CD8-positive, alpha-beta memory T cell (primary cell): ENCODE measurements at places on chromosomes 2 and 18. TPM values are rescaled to one million over a fixed set of nuclear protein-coding genes. Genes with fewer than 3 reads are reported as not detected.

DNA sequence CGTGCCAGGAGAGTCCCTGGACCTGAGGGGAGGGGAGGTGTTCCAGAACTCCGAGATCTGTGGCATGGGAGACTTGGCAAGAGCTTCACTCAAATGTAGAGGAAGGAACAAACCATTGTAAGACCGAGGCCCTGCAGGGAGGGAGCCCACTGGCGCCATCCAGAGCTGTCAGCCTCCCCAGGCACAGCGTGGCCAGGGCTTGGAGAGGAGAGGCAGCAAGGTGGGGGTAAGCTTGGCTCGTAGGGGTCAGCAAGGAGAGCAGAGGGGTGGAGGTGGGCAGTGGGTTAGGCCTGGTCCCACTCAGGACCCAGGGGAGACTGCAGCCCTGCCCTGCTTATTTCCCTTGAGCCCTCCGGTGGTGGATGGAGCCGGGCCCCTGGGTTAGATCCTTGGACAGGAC lies 3.6 kb downstream of the TMEM177 start:
- no peak for DNase-seq

DNA sequence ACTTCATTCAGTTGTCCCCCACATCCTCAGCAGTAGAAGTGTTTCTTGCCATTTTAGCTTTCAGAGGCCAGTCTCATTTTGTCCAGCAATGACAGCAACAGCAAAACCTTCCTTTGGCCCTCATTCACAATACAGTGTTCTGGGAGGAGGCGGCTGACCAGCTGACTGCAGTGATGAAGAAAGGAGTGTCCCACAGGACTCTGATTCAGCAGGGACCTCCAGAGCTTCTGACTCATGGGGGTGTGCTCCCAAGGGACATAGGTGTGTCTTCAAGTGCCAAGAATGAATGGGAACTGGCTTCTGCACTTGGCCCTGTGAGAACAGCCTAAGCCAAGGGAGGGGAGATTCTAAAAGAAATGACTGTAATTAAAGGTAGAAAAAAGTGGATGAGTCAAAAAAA lies 147.0 kb upstream of the PELI1 start:
- no peak for DNase-seq

DNA sequence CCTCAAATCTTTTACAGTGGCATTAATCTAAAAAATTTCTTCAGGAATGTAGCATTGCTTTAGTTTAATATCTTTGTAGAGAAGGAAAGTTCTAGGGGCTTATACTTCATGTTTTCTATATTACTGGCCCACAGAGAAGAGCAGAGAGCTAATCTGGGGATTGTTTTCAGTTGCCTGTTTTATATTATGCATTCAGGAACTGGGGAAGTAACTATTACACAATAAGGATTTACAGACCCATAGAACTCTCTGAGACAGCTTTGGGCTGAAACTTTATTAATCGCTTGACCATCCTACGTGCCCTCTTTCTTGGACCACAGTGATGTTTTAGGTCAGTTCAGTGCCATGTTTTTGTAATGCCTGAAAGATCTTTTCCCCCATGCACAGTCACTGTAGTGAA lies 29.9 kb downstream of the BIRC6 start:
- DNase-seq = no peak

DNA sequence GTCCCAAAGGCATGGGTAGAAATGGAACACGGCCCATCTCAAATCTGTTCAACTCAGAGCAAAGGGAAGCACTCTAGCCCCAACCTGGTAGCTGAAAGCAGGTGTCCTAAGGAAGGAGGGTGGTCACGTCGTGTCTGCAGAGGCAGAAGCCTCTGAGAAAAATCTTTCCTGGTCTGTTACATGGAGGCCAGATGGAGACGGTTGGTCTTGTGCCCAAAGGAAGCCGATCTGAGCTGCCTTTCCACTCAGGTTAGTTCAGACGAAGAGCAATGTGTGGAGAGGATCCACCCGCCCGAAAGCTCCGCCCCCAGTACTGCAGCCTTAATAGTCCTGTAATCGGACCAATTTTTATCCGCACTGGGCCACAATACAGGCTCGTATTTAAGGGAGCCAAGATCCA lies 54.9 kb upstream of the AMMECR1L start:
- DNase-seq = no peak

DNA sequence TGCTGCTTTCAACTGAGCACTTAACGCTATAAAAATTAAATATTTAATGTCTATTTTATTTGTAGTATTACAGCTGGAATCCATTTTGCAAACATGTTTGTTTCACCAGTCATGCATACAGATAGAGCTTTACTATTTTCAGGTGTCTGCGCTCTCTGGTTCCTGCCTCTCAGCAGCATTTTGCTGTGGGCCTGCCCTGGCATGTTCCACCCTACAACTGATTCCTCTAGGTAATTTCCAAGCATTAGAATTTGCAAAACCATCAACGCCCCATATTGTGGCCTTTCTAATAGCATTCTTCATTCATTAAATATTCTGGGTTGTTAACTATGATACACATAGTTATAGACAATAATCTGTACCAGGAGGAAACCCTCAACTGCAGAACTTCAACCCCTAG lies 266.4 kb upstream of the DLGAP1 start:
- DNase-seq = no peak

DNA sequence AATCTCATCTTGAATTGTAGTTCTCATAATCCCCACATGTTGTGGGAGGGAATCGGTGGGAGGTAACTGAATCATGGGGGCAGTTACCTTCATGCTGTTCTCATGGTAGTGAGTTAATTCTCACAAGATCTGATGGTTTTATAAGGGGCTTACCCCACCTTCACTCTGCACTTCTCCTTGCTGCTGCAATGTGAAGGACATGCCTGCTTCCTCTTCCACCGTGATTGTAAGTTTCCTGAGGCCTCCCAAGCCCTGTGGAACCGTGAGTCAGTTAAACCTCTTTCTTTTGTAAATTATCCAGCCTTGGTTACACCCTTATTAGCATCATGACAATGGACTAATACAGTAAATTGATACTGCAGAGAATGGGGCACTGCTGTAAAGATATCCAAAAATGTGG lies 57.9 kb downstream of the SCN7A start:
- DNase-seq = no peak

Gene NT5DC4
- not detected for total RNA-seq

DNA sequence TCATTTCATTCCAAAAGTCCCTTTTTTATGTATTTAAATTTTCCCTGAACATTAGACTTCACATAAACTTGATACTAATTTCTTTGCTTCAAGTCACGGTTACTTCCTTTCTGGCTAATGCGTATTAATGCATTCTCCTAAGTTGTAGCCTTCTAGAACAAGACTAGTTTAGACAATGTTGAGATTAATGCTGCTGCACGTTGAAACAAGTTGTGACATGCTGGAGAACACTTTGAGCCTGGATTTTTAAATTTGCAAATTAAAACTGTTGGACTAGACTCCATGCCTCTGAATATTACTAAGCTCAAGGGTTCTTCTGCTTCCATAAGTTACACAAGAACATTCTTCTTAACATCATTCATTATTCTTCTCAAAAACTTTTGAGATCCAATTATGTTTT lies 29.1 kb downstream of the ID2 start:
- no peak for DNase-seq

DNA sequence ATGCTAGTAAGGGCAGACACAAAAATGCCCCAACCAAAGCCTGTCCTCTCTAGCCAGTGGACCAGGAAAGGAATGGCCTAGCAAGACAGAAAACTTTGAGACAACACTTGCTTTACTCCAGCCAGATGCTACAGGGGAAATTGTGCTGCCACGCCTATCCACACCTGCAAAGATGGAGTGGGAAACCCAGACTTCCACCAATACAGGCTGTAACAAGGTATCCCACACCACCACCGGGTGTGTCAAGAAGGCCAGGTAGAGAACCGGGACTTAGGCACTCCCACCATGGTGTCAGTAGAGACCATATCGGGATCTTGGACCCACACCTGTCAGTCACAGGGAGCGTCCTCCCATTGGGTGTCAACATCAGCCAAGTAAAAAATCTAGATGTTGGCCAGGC lies 16.2 kb upstream of the ESPNL start:
- no peak for DNase-seq

Gene RPL37A
- total RNA-seq = 3,698 TPM

DNA sequence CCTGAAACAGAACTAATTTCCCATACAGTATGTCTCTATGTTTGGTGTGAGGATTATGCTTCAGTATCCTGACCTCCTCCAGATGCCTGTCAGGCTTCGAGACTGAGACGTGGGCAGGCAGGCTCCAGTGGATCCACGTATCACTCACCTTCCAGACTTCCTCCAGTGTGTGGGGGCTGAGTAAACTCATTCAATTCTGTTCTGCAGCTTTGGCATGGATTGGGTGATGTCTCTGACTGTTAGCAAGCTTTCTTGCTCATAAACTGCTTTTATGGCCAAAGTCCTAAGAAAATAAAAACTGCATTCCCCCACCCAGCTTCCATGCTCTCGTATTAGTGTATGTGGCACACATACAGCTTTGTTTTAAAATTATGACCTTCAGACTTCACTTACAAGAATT lies 53.6 kb downstream of the CCDC93 start:
- no peak for DNase-seq

Gene CKAP2L
- total RNA-seq = 19.6 TPM

Gene PTMA
- total RNA-seq = 2,474 TPM

DNA sequence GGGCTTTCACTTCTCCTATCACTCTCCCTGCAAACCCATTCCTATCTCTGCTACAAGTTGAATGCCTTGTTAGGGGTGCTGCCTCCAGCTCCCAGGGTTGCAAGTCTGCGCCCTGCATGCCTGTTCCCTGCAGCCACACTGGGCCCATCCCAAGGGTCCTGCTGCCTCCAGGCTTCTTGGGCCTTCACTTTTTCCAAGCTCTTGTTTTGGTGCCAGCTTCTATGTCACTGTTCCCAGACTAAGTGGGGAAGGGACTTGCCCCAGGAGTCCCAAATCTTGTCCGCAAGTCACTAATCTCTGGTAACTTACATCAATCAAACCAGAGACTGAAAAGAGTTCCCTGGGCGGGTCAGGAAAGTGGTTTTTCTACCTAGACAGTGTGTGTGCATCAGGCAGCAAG lies 65.4 kb downstream of the ZCCHC2 start:
- DNase-seq = no peak

DNA sequence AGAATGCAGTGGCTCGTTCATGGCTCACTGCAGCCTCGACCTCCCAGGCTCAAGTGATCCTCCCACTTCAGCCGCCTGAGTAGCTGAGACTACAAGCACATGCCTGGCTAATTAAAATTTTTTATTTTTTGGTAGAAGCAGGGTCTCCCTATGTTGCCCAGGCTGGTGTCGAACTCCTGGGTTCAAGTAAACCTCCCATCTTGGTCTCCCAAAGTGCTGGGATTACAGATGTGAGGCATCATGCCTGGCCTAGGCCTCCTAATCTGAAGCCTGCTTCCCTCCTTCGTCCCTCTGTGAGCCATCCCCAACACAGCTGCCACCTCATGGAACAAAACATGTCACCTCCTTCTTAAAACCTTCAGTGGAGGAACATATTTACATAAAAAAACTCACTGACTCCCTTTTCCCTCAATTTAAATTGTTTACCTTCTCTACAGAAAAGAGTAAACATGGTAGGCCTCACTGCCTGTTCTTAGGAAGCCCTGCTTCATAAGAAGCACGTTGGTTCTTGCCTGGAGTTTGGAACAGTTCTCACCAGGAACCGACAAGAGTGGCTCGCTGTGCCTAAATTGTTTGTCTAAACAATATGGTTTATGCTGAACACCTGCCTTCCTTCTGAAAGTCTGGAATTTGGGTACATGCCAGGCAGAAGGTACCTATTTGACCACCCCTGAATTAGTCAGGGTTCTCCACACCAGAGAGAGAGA lies 12.1 kb upstream of the RHOB start:
- DNase-seq = no peak

- DNase-seq = no peak
Measured at GRCh38 chr2:163734881-163735684, 725 bp downstream of the FIGN start.

- no peak for DNase-seq
Measured at GRCh38 chr2:232523682-232524597, 2.0 kb upstream of the CHRND start.

Gene CAMKMT
- 11.7 TPM for total RNA-seq

DNA sequence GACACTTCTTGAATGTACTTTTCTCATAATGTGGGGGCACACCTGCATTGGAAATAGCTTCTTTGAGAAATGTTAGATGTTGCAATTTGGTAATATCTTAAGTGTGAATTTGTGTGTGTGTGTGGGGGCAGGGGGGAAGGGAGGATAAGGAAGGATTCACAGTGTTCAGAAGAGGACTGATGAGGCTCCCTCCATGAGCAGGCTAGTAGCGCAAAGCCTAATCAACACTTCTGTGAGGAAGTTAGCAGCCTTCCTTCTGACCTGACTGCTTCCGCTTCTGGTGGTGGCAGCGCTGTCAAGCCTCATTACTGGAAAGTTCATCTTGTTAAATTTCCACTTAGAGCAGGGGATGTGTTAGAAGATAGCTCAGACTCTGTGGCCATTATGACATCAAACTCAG lies 295.4 kb upstream of the SPRED2 start:
- DNase-seq = no peak

GRCh38 chr18:63421514-63421913 lies 762 bp downstream of the VPS4B start:
- no peak for DNase-seq

GRCh38 chr2:248724-249123 lies 15.1 kb downstream of the SH3YL1 start:
- no peak for DNase-seq

Gene TWIST2
- not detected for total RNA-seq

Gene IMPACT
- 10.6 TPM for total RNA-seq

Gene RETREG2
- 67.6 TPM for total RNA-seq

- no peak for DNase-seq
Measured at GRCh38 chr2:80461505-80462197, 157.1 kb upstream of the LRRTM1 start.

- no peak for DNase-seq
Measured at GRCh38 chr2:164960159-164960558, 4.8 kb upstream of the SLC38A11 start.

DNA sequence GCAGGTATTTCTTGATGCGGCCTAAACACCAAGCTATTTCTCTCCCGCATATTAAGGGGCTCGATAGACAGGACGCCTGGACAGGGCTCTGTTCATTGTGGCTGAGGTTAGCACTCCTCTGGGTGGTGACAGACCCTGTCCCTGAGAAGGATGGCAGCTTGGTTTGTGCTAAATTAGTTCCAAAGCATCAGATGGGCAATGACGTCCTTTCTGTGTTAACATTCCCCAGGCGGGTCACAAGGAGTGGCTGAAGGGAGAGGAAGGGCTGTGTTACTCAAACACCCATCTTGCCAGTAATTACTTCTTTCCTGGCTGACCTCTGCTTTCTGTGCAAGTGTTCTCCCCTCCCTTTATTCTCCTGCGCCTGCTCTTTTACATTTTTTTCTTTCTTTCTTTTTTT lies 75.0 kb downstream of the TMEM247 start:
- DNase-seq = no peak

- no peak for DNase-seq
Measured at GRCh38 chr2:70250434-70250833, 2.0 kb upstream of the TIA1 start.
